ENCODE measurements at places on chromosomes 7 and 10. TPM values are rescaled to one million over a fixed set of nuclear protein-coding genes. Genes with fewer than 3 reads are reported as not detected.

DNA sequence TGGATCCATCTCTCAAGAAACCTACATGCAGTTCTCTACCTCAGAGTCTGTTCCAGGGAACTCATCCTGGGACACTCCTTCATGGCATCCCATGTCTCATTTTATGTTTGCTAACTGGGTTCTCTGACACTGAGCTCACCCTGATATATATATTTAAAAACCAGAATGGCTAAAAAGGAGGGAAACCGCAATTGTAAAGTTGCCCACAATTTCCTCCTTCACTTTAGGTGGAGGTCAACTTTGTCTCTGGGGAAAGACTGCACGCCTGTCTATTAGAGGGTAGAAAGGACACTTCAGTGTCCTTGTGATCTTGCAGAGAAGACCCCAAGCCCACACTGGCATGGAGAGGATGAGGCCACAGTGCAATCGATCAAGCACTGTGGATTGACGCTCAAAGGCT lies 131.7 kb downstream of the TEX36 start:
- DNase-seq, result no peak

DNA sequence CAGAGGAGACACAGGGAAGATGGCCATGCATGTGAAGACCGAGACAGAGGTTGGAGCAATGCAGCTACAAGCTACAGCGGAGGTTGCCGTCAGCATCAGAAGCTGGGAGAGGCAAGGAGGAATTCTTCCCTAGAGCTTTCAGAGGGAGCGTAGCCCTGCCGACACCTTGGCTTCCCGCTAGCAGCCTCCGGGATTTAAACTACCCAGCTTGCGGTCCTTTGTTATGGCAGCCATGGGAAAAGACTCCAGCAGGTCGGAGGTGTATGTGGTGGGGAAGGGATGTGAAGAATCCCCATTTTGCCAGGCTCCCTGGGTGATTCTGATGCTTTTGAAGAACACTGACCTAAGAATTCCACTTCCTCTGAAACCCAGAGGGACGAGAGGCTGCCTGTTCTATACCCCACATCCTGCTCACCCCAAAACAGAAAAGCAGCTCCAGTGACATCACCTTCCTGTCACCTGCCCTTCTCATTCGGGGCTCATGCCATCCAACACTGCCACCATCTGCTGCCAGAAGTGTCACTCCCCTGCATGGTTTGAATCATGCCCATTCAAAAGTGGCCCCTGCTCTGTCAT lies 3.3 kb upstream of the SEPHS1 start:
- peak; percentile 42 for DNase-seq

GRCh38 chr7:107847168-107847835 lies 43.7 kb upstream of the DLD start:
- no peak for DNase-seq

DNA sequence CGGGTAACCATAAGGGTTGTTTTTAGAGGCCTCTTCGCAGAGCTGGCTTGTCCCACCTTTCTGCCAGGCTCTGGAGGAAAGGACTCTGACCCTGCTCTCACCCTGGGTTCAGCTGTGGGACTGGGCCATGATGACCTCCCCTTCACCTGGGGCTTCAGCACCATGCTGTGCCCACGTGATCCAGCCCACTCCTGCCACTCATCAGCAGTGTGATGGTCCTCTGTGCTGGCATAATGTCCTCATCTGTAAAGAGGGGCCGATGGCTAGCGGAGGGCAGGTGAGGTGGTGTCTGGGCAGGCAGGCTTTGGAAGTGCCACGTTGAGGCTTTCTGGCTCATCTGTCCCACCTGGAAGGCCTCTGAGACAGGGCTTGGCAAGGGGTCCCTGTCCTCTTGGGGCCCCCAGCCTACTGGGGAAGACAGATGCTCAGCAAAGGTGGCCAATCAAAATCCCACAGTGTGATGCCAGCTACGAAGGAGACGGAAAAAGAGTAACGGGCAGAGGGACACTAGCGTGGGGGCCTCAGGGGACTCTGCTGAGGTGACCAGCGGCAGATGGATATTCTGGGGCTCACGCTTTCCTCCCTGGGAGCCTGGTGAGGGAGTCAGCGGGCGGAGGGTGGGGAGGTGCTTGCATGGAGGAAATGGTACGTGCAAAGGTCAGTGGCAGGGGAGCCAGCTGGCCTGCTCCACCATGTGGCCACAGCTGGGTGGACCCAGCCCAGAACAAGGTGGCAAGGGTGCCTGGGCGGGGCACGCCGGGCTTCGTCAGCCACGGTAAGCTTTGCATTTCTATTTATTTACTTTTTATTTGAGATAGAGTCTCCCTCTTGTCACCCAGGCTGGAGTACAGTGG lies 5.4 kb downstream of the LRWD1 start:
- no peak for DNase-seq

- DNase-seq, result peak; percentile 24
Measured at GRCh38 chr10:129888784-129889616, 75.1 kb downstream of the EBF3 start.

Gene ITGB8
- 0.16 TPM for total RNA-seq

Data from T-cell (primary cell).